A375 (cell line): ENCODE measurements at places on chromosomes 12 and 14. TPM values are rescaled to one million over a fixed set of nuclear protein-coding genes. Genes with fewer than 3 reads are reported as not detected.

CLEC7A gene
- total RNA-seq: not detected in 2 replicates

SLC10A1 gene
- not detected in 2 replicates for total RNA-seq

KERA gene
- not detected in 2 replicates for total RNA-seq

LTBP2 gene
- 3.4 and 5.8 TPM in 2 replicates for total RNA-seq

C14orf132 gene
- 0.19 and 0.37 TPM in 2 replicates for total RNA-seq

C1QL4 gene
- 2.2 and 4.4 TPM in 2 replicates for total RNA-seq
